ENCODE measurements at places on chromosomes 4 and X.
A peak's percentile ranks its signal among the peaks of the same experiment; 100 is the strongest.

DNA sequence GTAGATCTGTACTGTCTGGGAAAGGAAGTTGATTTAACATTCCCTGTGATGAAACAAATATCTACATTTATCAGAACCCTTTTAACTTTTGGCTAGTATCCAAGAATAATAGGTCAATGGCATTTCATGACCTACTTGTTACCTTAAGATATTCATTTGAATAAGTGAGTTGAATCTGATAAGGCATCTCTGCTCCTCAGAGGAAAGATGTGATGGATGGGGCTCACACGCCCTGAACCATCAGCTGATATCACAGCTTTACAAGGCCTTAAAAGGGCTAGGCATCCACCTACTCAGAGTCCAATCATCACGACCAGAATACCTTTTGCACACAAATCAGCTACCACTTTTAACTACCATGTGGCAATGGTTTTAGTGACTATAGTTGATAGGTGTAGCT lies 90.2 kb upstream of the PDLIM3 start:
- DNase-seq, result no peak

- DNase-seq, result peak; percentile 44
Observed at GRCh38 chrX:18354369-18355223, at the start of gene SCML2. TSS of gene SCML2 (minus strand) at chrX:18354688. CDS start at chrX:18334071, 20,617 bp downstream.

GRCh38 chrX:130770615-130771014 lies 132.4 kb downstream of the ENOX2 start:
- peak; percentile 79 for DNase-seq

GRCh38 chr4:187283201-187283955 lies 559.7 kb upstream of the FAT1 start:
- no peak for DNase-seq

DNA sequence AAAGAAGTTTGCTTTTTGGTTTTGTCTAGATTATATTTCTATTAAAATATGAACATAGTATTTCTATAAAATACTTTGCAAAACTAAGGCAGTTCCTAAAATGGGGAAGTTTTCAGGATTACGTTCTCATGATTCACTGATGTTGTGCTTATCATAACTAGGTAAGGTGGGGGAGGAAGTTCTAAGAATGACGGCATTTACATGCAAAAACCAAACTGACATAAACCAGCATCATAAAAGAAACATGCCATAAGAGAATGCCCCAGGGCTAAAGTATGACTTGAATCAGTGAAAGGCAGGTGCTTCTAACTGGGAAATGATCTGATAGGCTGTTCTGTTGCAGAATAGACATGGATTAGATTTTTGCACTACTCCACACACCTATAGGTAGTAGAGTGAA lies 204.7 kb upstream of the JADE1 start:
- DNase-seq, result no peak

DNA sequence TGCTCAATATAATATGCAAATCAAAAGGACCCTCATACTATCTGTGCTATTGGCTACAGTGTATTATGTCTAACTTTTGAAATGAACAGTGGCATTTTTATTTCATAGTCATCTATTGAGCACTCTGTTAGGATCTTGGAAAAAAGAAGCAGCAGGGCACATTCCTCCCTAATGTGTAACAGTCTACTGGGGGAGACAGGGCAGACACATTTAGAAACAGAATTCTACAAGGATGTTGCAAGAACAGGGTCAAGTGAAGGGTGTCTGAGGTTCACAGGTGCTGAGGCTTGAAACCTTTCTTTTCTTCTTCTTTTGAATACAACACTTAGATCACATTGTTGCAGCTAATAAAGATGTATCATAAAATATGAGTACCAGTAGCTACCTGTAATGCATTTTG lies 129.7 kb upstream of the SLC4A4 start:
- peak; percentile 82 for DNase-seq

DNA sequence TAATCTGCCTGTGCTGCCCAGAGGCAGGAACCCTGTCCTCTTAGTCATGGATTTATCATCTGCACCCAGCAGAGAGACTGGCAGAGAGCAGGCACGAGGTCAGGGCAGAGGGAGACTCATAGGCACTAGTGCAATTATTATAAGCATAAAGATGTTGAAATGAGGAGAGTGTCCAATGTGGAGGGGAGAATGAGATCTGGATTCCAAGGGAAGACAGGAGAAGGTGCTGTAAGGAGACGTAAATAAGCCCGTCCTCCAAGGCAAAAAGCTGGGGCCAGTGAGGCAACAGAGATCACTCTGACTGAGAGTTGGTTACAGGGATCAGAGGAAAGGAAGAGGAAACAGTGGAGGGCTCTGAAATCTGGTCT lies 406.2 kb downstream of the MAPK10 start:
- peak; percentile 65 for DNase-seq

DNA sequence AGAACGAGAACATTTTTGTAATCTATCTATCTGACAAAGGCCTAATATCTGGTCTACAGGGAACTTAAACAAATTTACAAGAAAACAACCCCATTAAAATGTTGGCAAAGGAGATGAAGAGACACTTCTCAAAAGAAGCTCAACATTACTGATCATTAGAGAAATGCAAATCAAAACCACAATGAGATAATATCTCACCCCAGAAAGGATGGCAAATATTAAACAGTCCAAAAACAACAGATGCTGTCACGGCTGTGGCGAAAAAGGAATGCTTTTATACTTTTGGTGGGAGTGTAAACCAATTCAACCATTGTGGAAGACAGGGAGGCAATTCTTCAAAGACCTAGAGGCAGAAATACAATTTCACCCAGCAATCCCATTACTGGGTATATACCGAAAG lies 2284.8 kb downstream of the ARAP2 start:
- DNase-seq, result peak; percentile 72

DNA sequence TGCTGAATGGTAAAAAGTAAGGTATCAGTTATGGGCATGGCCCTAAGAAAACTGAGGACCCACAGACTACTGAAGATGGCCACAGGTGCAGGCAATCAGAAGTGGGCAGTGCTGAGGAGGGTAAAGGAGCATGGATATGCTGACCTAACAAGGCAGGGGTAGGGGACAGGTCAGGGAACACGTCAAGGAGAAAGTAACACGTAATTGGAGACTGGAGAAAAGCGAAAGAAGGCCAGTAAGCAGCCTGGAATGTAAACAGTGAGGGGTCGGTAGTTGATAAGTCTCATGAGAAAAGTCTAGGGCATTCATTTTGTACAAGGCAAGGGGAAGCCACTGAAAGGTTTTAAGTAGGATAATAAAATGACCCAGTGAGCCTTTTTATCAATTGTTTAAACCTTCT lies 153.3 kb downstream of the PRDM5 start:
- peak; percentile 81 for DNase-seq

- peak; percentile 17 for DNase-seq
Observed at GRCh38 chr4:174317531-174317930, 33.8 kb downstream of the CEP44 start.

DNA sequence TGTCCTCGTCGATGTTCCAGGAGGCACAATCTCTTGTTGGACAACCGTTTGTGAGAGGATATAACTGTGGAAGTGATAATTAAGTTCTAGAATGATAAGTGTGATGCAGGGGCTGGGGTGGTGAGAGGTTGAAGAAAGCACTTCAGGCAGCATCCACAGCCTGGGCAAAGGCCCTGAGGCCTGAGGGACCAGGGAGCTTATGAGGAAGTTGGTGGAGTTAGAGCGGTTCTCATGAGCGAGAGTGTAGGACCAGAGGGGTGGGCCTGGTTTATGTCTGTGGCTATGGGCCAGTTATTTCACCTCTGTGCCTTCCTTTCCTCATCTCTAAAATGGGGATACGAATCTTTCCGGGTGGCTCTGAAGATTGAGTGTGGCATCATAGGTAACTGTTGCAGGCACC lies 2.7 kb downstream of the CCDC120 start:
- DNase-seq, result no peak

DNA sequence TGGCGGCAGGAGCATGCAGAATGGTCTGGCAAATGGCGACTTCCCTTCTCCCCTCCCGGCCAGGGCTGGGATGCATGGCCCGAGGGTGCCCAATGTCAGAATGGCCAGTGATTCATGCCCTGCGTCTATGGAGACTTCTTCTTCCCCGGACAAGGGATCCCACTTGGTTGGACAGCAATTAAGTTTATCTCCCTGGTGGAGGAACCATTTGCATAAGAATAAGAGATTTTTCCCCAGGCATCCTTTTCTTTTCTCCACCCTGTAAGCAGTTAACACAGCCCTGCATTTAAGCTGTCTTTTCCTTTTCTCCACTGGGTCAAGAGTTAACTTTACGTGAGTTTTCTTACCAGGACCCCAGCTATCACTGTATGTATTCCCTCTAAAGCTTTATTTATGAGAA lies 856.6 kb downstream of the GLUD2 start:
- DNase-seq, result no peak

GRCh38 chr4:147398556-147398955 lies 82.3 kb upstream of the EDNRA start:
- peak; percentile 5 for DNase-seq

DNA sequence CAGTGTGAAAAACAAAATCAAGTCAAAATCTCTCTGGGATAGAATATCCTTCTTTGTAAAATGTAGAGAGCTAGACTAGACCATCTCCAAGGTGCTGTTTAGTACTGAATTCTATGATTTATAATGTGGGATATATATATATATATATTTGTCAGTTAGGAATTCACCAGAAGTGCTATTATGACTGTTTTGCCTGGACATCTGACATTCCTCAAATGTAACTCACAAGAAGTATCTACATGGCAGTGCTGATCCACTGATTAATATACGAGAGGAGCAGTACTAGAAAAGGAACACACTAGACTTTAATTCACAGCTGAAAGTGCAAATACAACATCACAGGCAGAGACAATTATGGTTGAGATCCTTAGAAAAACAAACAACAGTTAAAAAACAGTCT lies 208.9 kb downstream of the GBA3 start:
- DNase-seq, result peak; percentile 67

DNA sequence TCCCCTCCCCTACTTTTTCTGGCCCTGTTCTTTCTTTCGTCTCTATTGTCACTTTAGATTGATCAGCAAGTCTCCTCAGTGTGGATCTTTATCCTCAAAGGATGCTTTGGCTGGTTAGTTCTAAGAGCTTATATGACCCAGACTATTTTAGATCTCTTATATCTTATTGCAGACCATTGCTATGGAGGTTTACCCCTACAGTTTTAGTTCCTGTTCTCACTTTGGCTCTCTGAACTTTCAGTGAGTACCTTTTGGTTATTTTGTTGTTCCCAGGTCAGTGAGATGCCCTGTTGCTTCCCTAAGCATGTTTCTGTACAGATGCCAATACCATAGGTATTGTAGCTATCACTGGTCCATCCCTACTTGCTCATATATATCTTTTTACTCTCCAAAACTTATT lies 24.0 kb upstream of the MED14 start:
- DNase-seq, result no peak

DNA sequence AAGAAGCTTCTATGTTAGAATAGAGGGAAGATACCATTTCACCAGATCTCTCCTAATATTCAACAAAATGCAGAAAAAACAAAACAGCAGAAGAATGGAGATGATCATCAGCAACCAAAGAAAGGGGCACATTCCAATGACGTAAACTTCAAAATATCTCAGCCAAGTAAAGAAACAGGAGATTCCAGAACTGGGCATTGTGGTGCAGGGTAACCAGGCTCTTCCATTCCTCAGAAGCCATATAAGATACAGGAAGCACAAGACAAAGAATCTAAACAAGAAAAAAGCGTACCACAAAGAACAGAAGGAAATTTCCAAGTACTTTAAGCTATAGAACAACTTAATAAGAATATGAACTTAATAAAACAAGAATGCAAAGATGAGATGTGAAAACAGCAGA lies 6.9 kb upstream of the ARMCX4 start:
- DNase-seq, result peak; percentile 44

GRCh38 chrX:44265559-44265958 lies 77.9 kb downstream of the EFHC2 start:
- DNase-seq, result no peak

GRCh38 chr4:176981074-176981473 lies 188.4 kb upstream of the VEGFC start:
- DNase-seq, result no peak

GRCh38 chrX:28599957-28600356 lies 12.7 kb downstream of the IL1RAPL1 start:
- no peak for DNase-seq

GRCh38 chrX:45843518-45843917 lies 642.8 kb upstream of the DIPK2B start:
- no peak for DNase-seq

- no peak for DNase-seq
Observed at GRCh38 chr4:124727331-124727890, 14.9 kb upstream of the ANKRD50 start.

- DNase-seq, result no peak
Observed at GRCh38 chrX:106150701-106151100, 17.4 kb upstream of the PWWP3B start.

DNA sequence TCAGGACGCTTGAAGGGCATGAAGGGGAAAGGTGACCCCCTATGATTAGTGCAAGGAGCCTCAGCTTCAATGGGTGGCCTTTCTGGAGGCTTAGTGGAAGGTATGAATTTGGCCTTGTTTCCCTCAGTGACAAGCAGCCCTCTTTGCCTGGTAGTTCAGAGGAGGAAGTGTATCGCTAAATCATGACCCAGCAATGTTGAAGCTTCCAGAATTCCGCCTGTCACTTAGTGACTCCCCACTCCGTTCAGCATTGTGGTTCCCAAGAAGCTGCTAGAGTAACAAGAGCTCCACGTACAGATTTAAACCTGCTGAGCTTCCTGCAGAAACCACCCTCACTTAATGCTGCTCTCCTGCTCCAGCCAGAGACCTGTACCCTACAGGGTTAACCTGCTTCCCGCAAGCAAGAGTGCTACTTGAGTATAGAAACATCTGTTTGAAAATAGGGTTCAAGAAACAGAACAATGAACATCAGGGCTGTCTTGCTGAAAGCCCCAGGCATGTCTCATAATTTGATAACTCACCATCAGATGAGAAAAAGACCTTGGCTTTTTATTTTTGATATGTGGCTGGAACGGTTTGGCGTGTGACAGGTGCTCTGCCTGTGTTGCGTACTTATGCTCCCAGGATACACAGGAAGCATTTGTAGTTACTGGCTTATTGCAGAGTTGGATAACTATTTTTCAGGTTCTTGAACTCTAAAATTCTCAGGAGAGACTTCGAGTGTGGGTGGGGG lies 105.2 kb downstream of the UCHL1 start:
- no peak for DNase-seq

DNA sequence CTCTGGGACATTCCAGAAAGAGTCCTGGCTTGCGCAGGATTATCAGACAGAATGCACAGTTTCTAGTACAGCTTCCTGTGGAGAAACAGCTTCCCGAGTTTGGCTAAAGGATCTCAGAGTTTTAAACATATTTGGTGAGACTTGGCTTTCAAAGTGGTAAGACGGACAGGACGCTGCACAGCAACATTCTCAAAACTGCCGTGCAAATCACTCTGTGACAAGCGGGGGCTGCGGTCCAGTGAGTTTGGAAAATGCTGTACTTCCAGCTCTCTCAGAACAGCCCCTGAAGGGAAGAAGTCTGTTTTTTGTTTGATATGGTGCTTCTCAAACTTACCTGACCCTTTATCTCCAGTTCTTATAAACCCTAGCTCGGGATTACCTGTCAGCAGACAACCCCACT lies 18.1 kb downstream of the LGI2 start:
- DNase-seq, result no peak

- DNase-seq, result peak; percentile 53
Observed at GRCh38 chrX:50691820-50692219, 122.2 kb downstream of the SHROOM4 start.

- no peak for DNase-seq
Observed at GRCh38 chr4:1898681-1899080, 27.5 kb downstream of the NSD2 start.
